Stimulated activated CD4-positive, alpha-beta T cell treated with anti-CD3 and anti-CD28 coated beads, Interleukin-2, amount 100 ng/mL, for 24 hours (primary cell): ENCODE measurements at places on chromosomes 5 and 9.

- DNase-seq: no peak
These were observed 1116.2 kb upstream of the EDIL3 start for GRCh38 chr5:85500869-85501268.

DNA sequence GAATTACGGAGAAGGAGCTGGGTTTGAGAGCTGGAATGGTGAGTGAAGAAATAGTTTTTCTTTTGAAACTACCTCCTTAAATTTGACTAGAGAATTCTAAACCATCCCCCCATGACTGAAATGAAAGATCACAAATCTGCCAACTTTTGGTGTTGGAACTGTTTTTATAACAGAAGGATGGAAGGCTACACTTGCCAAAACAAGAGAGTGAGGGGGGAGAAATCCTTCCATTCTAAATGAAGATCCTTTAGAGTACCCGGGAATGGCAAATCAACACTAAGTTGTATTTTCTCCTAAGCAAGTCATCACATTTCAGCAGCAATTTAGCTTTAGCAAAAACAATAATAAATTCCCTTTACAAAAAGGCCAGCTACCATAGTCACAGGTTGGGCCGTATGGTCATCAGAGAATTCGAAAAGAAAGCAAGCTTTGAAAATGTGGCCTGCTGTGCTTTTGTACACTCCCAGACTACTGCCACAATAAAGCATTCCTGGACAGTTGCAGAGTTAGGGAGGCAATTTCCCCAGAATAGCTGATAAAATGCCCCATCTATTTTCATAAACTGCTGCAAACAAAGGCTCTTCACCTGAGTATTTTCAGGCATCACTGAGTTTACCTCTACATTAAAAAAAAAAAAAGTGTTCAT is 25.0 kb upstream of the FREM1 start:
- no peak for DNase-seq

DNA sequence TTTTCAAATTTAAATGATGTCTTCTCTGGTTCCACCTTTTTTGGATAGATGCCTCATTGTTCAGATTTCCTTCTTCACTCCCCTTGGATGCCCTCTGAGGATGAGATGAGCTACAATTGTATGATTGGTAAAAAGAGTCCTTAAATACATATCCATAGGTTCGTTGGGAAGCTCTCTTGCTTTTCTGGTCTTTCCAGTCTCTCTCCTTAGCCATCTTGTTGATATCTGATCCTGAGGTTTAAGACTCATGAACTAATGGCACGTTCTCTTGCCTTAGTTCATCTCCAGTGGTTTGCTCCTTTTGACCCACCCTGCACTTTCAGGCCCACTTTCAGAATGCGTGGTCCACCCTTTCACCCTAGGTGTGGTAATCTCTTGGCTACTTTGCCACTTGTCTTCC is 33.2 kb upstream of the TUT7 start:
- DNase-seq: no peak

DNA sequence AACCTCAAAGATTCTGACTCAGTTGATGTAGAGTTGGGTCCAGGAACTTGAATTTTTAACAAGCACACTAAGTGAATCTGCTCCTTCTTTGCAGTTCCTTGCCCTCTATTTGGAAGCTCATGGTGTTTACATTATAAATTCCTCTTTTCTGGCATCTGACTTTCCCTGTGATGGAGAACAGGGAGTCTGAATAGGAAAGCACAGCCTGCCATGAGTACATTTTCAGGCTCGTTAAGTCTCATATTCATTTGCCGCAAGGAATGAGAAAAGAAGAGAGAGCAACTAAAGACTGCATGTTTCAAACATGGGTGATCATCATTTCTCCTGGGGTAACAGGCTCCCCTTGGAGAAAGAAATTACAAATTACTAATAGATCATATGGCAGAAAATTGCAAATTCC is 468.1 kb upstream of the DMAC1 start:
- DNase-seq: no peak

DNA sequence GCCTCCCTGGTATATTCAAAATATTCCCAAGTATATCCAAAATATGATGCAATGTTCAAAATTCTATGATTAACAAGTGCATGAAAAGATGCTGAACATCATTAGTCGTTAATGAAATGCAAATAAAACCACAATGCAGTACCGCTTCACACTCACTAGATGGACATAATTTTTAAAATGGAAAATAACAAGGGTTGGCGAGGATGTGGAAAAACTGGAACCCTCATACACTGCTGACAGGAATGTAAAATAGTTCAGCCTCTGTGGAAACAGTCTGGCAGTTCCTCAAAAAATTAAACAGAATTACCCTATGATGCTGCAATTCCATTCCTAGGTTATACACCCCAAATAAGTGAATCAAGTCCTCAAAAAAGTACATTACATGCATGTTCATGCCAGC is 36.1 kb upstream of the MYOT start:
- DNase-seq: no peak

DNA sequence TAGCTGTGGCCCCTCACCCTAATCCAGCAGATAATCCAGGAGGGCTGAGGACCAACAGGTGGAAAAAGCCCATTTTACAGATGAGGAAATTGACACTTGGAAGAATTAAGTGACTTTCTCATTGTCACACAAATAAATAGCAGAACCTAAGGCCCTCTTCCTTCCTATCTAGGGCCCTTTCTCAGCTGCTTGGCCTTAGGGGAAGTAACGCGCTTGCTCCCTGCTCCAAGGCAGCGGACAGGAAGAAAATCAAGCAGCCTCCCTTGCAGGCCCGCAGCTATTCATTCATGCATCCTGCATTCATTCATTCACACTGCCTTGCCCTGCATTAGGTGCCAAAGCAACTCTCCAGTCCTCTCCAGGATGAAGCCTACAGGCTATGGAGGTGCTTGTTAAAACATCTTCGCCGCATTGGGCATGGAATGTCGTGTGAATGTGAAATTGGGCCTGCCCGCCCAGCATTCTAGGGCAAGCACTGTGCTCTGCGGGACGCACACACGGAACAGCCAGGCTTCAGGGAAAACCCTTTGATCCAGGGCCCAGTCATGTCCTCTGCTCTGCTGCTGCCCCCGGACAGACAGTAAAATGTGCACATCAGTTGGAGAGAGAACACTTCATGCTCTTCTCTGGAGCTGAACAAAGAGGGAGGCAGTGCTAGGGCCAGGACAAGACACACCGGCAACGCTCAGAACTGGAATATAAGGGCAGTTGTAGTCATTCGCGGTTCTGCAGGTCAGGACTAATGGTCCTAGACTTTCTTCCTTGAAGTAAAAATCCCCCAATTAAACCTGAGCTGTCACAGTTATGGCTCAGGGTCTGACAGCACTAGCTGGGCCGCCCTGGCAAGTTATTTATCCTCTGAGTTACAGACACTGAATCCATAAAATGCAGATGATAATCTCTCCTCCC is 166.0 kb downstream of the COL23A1 start:
- DNase-seq: no peak

DNA sequence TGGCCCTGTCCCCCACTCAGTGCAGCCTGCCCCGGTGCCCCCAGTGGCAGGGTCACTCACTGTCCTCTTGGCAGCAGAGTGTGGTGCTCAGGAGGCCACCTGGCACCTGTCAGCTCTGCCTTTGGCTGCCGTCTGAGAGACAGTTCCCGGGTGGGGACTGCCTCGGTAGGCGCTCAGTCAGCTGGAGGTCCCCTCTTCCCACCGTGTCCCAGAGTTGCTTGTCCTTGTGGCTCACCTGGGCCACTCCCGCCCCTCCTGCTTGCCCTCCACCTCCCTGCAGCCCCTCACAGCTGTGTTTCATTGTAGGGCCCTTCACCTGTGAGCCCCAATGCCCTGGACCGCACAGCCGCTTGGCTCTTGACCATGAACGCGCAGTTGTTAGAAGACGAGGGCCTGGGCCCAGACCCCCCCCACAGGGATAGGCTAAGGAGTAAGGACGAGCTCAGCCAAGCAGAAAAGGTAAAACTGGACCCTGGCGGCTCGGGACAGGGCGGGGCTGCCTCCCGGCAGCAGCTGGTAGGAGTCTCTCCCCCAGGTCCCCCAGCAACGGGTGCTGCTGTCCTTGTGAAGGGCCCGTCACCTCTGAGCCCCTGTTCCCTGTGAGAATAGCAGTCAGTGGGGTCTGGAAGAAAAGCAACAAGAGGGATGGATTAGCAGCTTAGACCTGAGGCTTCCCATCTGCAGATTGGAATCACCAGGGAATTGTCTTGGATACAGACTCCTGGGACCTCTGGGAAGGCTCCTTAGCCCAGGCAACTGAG is 122.7 kb downstream of the DAB2IP start:
- no peak for DNase-seq

- no peak for DNase-seq
These were observed 19.8 kb downstream of the IL7R start for GRCh38 chr5:35876454-35876853.

GRCh38 chr5:139314276-139314675 is 20.7 kb downstream of the MATR3 start:
- DNase-seq: no peak

GRCh38 chr9:128643519-128644300 is 12.9 kb downstream of the DYNC2I2 start:
- DNase-seq: no peak

- no peak for DNase-seq
These were observed 77.2 kb upstream of the IRX4 start for GRCh38 chr5:1959725-1960581.

GRCh38 chr9:99693888-99694287 is 127.8 kb upstream of the NR4A3 start:
- DNase-seq: no peak

- no peak for DNase-seq
These were observed 421.7 kb upstream of the KIF2A start for GRCh38 chr5:61884252-61884855.

DNA sequence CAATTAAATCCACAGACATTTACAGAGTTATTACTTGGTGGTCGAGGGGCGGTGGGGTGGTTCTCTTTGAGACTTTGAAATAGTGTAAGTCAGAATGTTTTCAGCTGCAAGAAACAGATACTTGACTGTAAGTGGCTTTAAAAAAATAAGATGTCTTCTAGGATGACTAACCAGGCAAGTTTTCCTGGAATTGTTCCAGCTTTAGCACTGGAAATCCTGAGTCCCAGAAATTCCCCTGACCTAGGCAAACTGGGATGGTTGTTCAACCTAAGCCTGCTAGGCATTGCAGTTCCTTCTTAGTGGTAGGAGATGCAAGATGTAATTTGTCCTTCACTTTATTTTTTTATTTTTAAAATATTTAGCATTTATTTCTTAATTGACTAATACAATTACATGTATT is 169.5 kb upstream of the POC5 start:
- DNase-seq: no peak

DNA sequence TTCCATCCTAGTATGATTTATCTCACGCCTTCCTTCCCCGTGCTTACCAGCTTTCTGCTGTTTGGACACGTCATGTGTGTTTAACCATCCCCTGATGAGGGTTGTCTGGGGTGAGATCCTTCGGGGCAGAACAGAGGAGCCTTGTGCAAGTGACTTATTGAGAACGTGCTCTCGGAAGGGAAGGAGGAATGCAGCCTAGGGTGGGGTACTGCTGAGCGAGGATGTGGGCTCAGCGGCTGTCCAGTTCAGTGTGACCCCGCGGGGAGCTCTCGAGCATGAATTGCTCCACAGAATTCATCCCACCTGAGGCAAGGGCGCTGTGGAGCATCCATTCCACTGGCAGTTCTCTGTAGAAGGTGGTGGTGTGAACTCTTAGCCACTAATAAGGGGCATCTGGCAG is 4.0 kb downstream of the MYOZ3 start:
- DNase-seq: no peak

- DNase-seq: no peak
These were observed 30.2 kb upstream of the CCNG1 start for GRCh38 chr5:163407034-163407655.

GRCh38 chr5:99379187-99379586 is 450.4 kb upstream of the CHD1 start:
- DNase-seq: no peak

GRCh38 chr5:136081217-136081591 is 51.4 kb upstream of the SMAD5 start:
- no peak for DNase-seq

- no peak for DNase-seq
These were observed 25.0 kb downstream of the PSD2 start for GRCh38 chr5:139820606-139821005.

GRCh38 chr9:125984461-125984860 is 237.3 kb downstream of the PBX3 start:
- DNase-seq: no peak

DNA sequence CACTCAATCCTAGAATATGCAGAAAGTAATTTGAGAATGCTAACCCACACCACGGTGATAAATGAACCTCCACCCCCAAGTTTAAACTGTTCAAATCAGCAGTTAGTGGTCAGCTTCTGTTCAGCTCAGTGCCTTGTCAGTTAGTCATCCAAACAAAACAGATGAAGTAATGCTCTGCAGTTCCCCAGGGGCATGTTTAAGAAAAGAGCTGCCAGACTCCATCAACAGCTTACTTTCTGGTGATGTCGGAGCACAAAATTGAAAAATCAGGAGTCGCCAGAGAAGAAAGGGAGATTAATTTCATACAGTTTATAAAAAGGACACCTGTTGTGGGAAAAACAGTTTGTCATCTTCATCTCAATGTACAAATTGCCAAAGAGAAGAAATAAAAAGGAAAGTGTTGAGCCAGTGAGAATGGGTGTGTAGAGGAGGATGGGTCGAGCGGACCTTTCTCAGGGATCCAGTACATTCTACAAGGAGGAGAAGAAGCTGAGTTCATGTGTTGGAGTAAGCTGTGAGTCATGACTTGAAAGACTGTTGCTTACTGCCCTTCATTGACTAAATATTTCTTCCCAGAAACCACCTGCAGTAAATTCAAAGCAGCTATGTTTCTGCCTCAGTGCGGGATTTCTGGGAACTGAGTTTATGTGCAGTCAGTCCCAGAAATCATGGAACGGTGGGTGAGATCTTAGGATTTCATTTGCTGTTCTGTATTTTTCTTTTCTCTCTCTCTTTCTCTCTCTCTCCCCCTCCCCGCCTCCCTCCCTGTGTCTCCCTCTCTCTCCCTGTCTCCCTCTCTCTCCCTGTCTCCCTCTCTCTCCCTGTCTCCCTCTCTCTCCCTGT is 13.7 kb downstream of the TRIO start:
- no peak for DNase-seq

DNA sequence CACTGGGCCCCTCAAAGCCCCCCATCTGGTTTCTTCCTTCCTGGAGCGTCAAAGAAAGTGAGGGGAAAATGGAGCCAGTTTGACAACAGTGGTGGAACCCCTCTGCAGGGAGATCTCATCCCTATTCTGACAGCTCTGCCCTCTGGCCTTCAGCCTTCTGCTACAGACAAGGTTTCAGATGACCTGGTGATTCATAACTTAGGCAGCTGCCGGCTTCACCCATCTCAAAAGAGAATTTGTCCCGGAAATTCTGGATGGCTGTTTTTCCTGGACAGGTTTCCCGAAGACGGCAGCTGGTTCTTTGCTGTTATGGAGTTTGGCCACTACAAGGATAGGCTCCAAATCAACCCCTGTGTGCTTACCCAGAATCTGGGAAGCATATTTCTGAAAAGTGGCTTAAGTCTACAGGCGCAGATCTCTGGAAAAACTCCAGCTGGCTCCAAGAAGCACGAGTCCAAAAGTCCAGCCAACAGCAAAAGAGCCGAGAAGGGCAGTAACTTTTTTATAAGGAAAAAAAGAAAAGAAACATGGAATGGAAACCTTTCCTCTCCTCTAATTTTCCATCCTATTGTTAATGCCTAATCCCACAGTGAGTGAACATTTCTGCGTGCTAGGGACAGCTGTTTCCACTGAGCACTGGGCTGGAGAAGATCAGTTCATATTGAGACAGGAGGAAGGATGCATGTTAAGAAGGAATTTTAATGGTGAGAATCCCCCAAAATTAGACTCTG is 54.5 kb downstream of the ZNF366 start:
- DNase-seq: no peak

- no peak for DNase-seq
These were observed 31.5 kb upstream of the ALDH1A1 start for GRCh38 chr9:72984226-72984947.
